PC-3 (cell line): ENCODE measurements at places on chromosomes 4 and X. TPM values are rescaled to one million over a fixed set of nuclear protein-coding genes. Genes with fewer than 3 reads are reported as not detected.

MID2 gene
- total RNA-seq, result 19.2 and 23.2 TPM in 2 replicates

UGT2B15 gene
- total RNA-seq, result not detected in 2 replicates

TMEM150C gene
- 0.46 and 0.58 TPM in 2 replicates for total RNA-seq

DUSP9 gene
- total RNA-seq, result 10.7 and 13.0 TPM in 2 replicates

GUCY2F gene
- not detected in 2 replicates for total RNA-seq

LIAS gene
- 6.6 and 8.3 TPM in 2 replicates for total RNA-seq

GAGE2A gene
- total RNA-seq, result not detected in 2 replicates

ADH1B gene
- total RNA-seq, result not detected in 2 replicates

NEIL3 gene
- total RNA-seq, result 10.2 and 13.2 TPM in 2 replicates

DKK2 gene
- not detected in 2 replicates for total RNA-seq

SLC2A9 gene
- 0.11 TPM in 1 of 2 replicates, not detected in the other for total RNA-seq

ARHGAP36 gene
- not detected in 2 replicates for total RNA-seq

MCF2 gene
- total RNA-seq, result not detected in 2 replicates

RNF212 gene
- not detected in 2 replicates for total RNA-seq

MAGEA12 gene
- total RNA-seq, result 0.23 and 0.29 TPM in 2 replicates

TMPRSS11A gene
- not detected in 2 replicates for total RNA-seq

NUDT6 gene
- 6.9 and 7.5 TPM in 2 replicates for total RNA-seq

TBC1D9 gene
- total RNA-seq, result 11.2 and 12.7 TPM in 2 replicates

SPARCL1 gene
- not detected in 2 replicates for total RNA-seq

LRBA gene
- 38.2 and 40.8 TPM in 2 replicates for total RNA-seq

FDCSP gene
- total RNA-seq, result not detected in 2 replicates

GAGE1 gene
- total RNA-seq, result not detected in 2 replicates

TMSB4X gene
- 1,640 and 2,159 TPM in 2 replicates for total RNA-seq

PPARGC1A gene
- not detected in 2 replicates for total RNA-seq

ADAM29 gene
- not detected in 2 replicates for total RNA-seq

ZFP92 gene
- total RNA-seq, result not detected in 2 replicates

GUCY1B1 gene
- 3.1 and 4.4 TPM in 2 replicates for total RNA-seq

UPF3B gene
- total RNA-seq, result 4.7 and 8.1 TPM in 2 replicates

TMEM47 gene
- 4.7 TPM in 2 replicates for total RNA-seq

TEX11 gene
- total RNA-seq, result not detected in 2 replicates

XAGE1A gene
- total RNA-seq, result not detected in 2 replicates

FRG2 gene
- 0.47 and 0.86 TPM in 2 replicates for total RNA-seq

CYTL1 gene
- total RNA-seq, result not detected in 2 replicates

TRIML2 gene
- total RNA-seq, result not detected in 2 replicates

MAMLD1 gene
- 2.8 and 3.6 TPM in 2 replicates for total RNA-seq

TCP11X2 gene
- total RNA-seq, result not detected in 2 replicates

TMEM165 gene
- 146 and 148 TPM in 2 replicates for total RNA-seq

ZNF711 gene
- 0.86 and 1.6 TPM in 2 replicates for total RNA-seq

USP17L28 gene
- total RNA-seq, result not detected in 2 replicates
